ENCODE measurements at places on chromosomes 16 and 17.

DNA sequence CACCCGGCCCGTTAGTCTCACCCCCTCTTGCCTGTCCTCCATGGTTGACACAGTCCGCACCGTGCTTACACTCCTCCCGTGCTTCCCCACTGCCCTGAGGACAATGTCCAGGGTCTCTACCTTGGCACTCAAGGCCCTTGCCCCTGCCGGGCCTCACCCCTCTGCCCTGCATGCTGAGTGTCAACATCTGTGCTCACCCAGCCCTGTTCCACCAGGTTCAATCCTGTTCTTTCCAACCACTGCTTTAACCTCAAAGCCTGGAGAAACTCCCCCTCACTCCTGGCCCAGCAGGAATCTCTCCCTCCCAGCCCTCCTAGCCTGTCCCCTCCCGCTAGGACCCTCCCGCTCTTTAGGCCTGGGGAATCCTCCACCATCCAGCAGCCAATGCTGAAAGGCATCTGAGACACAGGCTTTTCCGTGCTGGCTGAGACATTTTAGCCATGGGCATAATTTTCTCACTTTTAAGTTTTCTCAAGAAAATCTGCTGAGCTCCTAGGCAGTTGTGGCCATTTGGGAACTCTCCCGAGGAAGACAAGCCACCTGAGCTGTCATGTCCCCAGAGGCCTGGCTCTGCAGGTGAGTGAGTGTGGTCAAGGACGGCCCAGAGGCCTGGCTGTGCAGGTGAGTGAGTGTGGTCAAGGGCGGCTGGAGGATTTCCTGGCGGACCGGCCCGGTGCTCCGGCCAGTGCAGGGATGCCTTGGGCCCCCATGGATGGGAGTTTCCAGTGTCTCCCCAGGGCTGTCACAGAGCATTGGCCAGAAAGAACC lies 10.8 kb upstream of the P2RX1 start:
- DNase-seq = no peak

DNA sequence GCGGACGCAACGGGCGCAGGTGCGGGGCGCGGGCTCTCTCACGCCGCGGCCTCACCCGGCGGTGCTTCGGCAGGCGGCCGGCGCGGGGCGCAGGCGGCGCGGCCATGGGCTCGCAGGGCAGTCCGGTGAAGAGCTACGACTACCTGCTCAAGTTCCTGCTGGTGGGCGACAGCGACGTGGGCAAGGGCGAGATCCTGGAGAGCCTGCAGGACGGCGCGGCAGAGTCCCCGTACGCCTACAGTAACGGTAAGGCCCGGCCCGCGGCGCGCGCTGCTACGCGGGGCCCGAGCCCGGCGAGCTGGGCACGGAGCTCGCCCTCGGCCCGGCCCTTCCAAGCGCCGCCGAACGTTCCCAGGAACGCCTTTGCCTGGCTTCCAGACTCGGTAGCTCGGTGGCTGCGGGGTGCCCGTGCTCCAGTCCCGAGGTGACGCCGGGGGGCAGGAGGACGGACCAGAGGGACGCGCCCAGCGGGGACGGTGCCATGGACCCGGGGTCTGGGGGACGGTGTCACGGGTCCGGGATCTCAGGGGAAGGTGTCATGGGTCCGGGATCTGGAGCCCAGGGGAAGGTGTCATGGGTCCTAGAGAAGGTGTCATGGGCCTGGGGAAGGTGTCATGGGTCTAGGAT lies 435 bp downstream of the RAB40C start:
- no peak for DNase-seq

DNA sequence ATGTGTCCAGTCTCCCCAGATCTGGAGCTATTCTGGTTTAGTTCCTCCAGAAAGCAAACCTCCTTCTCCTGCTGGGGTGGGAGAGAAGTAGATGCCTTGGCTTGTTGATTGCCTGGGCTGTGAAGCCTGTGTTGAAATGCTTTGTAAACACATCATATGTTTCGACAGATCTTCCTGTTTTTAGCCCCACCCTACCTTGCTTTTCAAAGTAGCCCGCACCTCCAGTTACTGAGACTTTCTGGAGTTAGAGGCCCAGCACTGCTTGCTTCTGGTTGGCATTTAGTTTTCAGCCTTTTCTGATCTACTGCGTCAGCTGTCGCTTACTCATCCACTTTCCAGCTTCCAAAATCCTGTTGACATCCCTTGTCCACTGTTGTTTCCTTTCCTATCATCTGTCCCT lies 17.9 kb upstream of the NDEL1 start:
- no peak for DNase-seq

GRCh38 chr16:20897922-20898321 lies 2.2 kb downstream of the DCUN1D3 start:
- no peak for DNase-seq

DNA sequence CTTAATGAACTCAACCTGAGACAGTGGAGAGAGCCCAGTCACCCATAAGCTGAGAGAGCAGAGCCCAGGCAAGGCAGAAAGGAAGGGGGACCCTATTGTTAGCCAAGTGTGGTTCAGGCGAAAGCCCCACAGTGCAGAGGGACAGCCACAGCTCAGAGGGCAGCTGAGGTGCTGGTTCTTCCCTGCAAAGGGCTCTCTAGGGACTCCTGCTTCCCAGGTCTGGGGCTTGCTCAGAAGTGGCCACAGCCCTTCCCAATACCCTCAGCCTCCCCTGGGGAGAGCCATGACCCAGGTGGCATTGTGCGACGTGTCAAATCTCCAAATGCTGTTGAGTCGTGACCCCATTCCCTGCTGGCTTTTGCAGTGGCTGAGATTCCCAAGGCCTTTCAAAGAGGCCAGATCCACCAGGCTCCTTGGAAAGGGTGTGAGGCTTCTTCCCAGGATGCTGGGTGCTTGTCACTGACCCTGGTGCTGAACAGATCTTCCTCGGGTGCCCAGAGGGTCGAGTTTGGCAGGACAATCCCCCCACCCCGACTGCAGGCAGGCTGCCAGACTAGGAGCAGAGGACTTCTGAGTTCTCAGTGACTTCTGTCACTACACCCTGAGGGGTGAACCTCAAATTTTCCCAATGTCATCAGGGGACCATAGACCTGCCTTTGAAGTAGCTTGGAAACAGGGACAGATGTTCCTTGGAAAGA lies 2.5 kb upstream of the CCL17 start:
- no peak for DNase-seq

- DNase-seq = no peak
Measured at GRCh38 chr17:17835415-17836249, 1.2 kb downstream of the SREBF1 start.

GRCh38 chr16:54444851-54445458 lies 158.4 kb upstream of the IRX3 start:
- DNase-seq = no peak

- no peak for DNase-seq
Measured at GRCh38 chr17:73069841-73070240, 22.6 kb downstream of the SLC39A11 start.

- no peak for DNase-seq
Measured at GRCh38 chr17:72470121-72470705, 349.4 kb downstream of the SOX9 start.

DNA sequence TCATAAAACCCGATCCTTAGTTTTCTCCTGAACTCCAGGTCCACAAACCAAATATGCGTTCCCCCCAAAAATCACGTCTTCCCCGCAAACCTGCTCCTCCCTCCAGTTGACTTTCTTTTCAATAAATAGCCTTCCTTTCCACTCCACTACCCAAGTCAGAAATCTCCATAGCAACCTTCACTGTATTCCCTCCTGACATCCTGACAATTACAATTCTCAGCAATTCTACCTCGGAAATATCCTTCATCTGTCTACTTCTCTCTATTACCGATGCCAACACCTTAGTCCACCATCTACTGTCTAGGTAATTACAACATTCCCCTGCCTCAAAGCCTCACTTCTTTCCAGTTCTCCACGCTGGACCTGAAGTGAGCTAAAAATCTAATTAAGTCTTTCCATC lies 50.7 kb downstream of the SMURF2 start:
- DNase-seq = no peak

- DNase-seq = no peak
Measured at GRCh38 chr16:31453255-31454204, 5.8 kb upstream of the ARMC5 start.

DNA sequence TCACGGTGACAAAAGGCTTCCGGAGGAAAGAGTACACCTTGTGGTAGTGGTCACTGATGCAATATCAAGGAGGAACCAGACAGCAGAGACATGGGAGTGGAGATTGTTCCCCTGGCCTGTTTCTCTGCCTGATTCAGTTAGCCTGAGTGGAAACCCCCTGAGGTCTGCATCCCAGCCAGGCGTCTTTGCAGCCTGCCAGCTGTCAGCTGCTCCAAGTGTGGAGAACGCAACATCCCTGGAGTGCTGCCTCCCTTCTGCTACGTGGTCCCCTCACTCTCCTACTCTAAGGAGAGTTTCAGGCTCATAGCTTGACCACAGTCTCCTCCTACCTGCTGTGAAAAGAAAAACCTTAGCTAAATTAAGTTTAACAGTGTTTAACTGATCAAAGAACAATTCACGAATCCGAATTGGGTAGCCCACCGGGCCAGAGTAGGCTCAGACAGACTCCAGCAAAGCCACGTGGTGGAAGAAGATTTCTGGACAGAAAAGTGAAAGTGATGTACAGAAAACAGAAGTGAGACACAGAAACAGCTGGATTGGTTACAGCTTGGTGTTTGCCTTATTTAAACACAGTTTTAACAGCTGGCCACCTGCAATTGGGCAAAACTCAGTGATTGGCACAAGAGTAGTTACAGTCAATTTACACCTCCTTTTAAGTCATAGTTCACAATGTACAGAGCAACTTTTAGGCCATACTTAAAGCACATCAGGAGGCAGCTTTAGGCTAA lies 188.6 kb downstream of the DNAH9 start:
- no peak for DNase-seq

Measured in DMS153 (cell line).